B cell (primary cell): ENCODE measurements at places on chromosomes 4 and X. TPM values are rescaled to one million over a fixed set of nuclear protein-coding genes. Genes with fewer than 3 reads are reported as not detected.

The CACNA1F gene
- 6.7 and 8.2 TPM in 2 replicates for total RNA-seq

DNA sequence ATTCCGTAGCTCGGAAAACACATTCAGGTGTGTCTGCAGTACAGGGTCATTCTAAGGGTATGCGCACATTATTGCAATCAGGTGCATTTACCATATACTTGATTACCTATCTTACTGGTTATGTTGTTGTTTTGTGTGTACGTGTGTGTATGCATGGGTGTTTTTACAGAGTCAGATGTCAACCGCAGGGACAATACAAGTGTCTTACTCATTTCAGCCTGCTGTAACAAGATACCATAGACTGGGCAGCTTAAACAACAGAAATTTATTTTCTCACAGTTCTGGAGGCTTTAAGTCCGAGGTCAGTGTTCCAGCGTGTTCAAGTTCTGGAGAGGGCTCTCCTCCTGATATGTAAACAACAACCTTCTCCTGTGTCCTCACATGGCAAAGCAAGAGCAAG lies 316.7 kb downstream of the DMD start:
- no peak for DNase-seq
- H3K36me3 ChIP-seq = no peaks in the 10 kb centered on the region
- no peaks in the 10 kb centered on the region for H3K4me1 ChIP-seq
- H3K27me3 ChIP-seq = no peaks in the 10 kb centered on the region
- H3K27ac ChIP-seq = no peak overlapping the region

DNA sequence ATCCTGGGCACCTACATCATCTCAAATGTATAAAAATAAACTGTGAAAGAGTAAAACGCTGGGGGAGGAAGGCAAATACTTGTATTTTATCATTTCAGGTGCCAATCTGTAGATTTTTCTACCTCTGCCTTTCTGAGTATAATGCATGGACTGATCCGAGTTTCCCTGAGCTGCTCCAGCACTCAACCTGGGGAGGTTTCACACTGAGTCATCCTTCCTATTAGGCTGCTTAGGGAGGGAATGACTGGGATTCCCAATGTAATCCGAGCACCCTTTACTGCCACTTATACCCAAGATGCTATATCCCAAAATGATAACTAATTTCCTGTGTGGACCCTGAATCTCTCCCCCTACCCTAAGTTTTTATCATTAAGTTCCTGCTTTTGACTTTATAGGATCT lies 126.6 kb downstream of the HNRNPD start:
- no peaks in the 10 kb centered on the region for H3K36me3 ChIP-seq
- no peaks in the 10 kb centered on the region for H3K27me3 ChIP-seq
- no peak for DNase-seq
- no peak overlapping the region for H3K27ac ChIP-seq
- no peak overlapping the region for H3K4me3 ChIP-seq
- H3K4me1 ChIP-seq = no peaks in the 10 kb centered on the region

DNA sequence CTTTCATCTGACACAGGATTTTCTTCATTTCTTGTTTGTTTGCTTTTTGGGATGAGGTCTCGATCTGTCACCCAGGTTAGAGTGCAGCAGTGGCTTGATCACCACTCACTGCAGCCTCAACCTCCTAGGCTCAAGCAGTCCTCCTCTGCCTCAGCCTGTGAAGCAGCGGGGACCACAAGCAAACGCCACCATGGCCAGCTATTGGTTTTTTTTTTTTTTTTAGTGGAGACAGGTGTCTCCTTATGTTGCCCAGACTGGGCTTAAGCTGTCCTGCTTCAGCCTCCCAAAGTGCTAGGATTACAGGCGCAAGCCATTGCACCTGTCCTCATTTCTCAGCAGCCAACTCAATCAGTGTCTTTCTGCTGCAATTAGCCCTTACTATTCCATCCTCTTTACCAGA lies 10.3 kb downstream of the SPRY1 start:
- no peak overlapping the region for H3K4me3 ChIP-seq
- peaks cover 5% of the 10 kb centered on the region for H3K4me1 ChIP-seq
- H3K36me3 ChIP-seq = no peaks in the 10 kb centered on the region
- DNase-seq = no peak
- no peaks in the 10 kb centered on the region for H3K27me3 ChIP-seq

The UNC5C gene
- not detected in 2 replicates for total RNA-seq

The NIPAL1 gene
- 1.1 TPM in 1 of 2 replicates, not detected in the other for total RNA-seq

DNA sequence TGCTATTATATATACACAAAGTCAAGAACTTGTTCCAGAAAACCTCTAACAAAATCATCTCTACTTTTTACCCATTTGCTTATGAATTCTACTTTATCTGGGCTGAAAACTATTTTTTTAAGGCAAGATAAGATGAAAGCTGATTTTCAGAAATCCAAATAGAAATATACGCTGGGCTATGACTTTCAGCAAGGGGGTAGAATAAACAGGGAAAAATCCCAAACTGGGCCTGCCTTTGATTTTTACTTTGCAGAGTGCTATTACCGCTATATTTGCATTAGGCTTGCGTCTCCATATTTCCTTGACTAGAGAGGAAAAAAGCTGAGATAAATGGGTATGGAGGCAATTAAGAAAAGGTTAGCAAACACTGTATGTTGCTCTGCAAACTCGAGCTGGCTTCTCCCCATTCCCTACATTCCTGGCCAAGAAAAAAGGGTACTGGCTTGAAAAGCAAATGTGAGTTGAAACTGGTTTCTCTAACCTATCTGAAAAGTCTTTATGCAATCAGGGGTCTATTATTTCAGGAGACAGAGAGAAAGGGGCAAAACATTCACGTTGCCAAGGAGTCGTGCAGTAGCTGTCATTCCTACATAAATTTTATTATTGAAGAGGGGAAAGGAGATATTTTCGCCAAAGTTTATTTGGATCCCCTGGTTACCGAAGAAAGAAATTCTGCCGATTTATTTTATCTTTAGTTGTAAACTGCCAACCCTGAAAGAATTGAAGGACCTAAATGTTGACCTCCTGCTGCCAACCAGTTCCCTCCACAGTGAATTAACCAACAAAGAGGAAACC lies 2.2 kb downstream of the TMEM47 start:
- H3K4me1 ChIP-seq = no peaks in the 10 kb centered on the region
- H3K4me3 ChIP-seq = no peak overlapping the region
- no peaks in the 10 kb centered on the region for H3K36me3 ChIP-seq
- no peak for DNase-seq
- no peaks in the 10 kb centered on the region for H3K27me3 ChIP-seq

The ENPEP gene
- total RNA-seq = not detected in 2 replicates

DNA sequence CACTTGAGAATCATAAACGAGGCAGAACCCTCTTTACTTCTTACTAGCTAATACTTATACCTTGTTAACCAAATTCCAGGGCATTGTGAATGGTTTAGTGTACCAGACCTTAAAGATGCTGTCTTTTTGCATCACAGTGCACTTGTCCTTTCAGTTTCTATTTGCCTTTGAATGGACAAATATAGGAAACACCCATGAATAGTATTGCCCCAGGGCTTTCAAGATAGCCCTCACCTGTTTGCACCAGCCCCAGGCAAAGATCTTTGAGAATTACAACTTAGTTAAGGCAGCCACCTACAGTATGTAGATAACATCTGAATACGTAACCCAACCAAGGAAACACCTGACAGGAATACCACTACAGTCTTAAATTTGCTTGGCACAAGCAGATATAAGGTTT lies 60.8 kb upstream of the CT45A1 start:
- no peak overlapping the region for H3K27ac ChIP-seq
- DNase-seq = no peak
- no peaks in the 10 kb centered on the region for H3K27me3 ChIP-seq
- H3K4me1 ChIP-seq = no peaks in the 10 kb centered on the region
- H3K4me3 ChIP-seq = no peak overlapping the region

The RAB41 gene
- not detected in 2 replicates for total RNA-seq

The GC gene
- not detected in 2 replicates for total RNA-seq

DNA sequence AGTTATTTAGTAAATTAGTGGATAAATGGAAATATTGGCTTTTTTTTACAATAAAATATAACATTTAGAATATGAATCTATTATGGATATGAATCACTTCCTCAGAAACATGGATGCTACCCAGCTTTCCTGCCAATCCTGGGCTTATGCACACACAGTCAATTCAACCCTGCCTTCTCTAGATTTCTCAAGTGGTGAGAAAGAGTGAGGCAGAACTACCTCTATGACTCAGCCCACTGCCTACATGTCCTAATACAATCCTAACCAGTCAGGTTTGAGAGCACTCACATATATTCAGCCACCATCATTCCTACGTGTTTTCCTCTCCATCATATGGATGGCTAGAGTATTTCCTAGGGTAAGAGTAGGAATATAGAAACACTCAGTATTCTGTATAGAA lies 91.1 kb upstream of the ANKRD50 start:
- H3K36me3 ChIP-seq = no peaks in the 10 kb centered on the region
- H3K4me1 ChIP-seq = no peaks in the 10 kb centered on the region
- H3K27ac ChIP-seq = no peak overlapping the region
- no peak for DNase-seq
- no peak overlapping the region for H3K4me3 ChIP-seq
- no peaks in the 10 kb centered on the region for H3K27me3 ChIP-seq
